ENCODE measurements at places on chromosomes 5 and 9.

DNA sequence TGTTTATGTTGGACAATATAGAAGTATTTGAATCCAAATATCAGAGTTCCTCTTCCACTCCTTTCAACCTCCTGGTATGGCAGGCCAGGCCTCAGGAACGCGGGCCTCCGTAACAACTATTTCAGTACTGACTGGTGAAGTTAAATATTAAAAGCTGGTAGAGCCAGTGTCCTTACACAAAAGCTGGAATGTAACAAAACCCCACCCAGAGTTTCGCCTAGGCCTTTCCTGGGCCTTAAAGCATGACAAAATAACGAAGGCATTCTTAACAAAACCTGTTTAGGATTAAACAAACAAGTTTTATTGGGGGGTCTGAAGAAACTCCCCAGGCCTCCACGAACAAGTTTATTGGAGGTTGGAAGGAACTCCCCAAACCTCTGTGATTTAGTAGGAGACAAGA, 61.6 kb upstream of the GNE start:
- DNase-seq, result no peak

DNA sequence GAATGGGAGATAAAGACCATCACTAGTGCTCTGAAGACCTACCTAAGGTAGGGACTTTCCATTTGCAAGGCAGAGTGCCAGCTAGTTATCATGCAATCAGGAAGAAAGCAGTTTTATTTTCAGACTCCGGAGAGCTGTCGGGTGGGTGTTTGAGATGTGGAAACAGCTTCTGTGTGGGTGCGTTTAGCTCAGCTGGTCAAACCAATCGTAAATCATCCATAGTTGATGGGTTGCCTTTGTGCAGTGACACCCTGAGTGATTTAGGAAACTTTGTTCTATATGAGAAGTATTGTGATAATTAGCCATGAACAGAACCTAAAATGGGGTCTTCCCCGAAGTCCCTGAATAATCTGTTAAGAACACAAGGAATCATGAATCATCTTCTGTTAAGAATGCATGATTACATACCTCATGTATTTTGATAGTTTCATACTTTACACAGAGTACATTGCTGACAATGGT, 284.3 kb downstream of the ARHGAP26 start:
- DNase-seq, result no peak

GRCh38 chr5:23257656-23258055, 249.8 kb upstream of the PRDM9 start:
- no peak for DNase-seq

DNA sequence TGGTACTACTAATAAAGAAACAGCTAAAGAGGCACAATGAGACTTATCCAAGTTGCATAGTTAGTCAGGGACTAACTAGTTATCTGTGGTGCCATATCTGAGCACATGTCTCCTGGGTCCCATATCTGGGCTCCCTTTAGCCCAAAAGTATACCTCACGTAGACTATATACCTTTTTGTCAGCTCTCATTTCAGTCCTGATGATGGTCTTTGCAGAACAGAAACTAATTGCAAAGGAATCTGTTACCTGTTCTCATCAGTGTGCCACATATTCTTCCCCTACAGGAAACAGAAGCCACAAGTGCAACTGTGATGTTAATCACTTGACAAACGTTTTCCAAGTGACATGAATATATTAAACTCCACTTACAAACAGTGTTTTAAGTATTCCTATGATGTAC, 395.2 kb downstream of the KIAA0825 start:
- peak; percentile 22 for DNase-seq

DNA sequence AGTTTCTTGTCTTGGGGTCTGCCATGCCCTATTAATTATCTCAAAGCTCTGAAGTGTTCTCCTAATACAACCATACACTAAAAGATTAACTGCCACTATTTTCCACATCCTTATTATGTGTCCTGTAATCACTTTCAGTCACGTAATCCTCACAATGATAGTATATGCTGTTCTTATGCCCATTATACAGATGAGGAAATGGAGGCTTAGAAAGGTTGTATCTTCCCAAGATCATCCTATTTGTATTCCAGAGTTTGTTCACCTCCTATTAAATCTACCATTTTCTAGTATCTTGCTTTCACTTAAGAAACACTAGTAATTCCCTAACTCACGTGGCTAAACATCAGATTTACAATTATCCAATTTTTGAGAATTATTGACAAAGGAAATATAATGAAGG, 2.9 kb upstream of the ARHGEF28 start:
- DNase-seq, result no peak

DNA sequence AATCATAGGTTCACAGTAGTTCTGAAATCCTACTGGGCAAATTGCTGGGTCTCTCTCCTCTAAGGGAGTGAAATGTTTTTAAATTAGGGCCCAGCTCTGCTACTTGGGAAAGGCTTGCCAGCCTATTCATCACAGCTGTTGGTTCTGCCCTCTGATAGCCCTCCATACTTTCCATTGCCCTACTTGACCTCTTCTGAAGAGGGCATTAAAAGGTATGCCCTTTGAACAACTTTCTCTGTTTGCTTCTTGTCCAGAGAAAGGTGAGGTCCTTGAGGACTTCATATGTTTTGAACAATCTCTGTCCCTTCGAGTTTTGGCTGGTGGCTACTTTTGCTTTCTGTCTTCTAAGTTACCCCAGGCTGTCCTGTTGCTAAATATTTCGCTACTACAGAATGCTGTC, 62.3 kb upstream of the JAK2 start:
- DNase-seq, result no peak

- DNase-seq, result no peak
Measured at GRCh38 chr5:82011761-82012160, 39.9 kb downstream of the ATG10 start.

GRCh38 chr9:106102821-106103220, 408.5 kb downstream of the TMEM38B start:
- DNase-seq, result no peak

GRCh38 chr5:124584991-124585715, 161.3 kb downstream of the ZNF608 start:
- DNase-seq, result peak; percentile 3

GRCh38 chr9:90857091-90857490, 55.5 kb downstream of the SYK start:
- DNase-seq, result no peak

DNA sequence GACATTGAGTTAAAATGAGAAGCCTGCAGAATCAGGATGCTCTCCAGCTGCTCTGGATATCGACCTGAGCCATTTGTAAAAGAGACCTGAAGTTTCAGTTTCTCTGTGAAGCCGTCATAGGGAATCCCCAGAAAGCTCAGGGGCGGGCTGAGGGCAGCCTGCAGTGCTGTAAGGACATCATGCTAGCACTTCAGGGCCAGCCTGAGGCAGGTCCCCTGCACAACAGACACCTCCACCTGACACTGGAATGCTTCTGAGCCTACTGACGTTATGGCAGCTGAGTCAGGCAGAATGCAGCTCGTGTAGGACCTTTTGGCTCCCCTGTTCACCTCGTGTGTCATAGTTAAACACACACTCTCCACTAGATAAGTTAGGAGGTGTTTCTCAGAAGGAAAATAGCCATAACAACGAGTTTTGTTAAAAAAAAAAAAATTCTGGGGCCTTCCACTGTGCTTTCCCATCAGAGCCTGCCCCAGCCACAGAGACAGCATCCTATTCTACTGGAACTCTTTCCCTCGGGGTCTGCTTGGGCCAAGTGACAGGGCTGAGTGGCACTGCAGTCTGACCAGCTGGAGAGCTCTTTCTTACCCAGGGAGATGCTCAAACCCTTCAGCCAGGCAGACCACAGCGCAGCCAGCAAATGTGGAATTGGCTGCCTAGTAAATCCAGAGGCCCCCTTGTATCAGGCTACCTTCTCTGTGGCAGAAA, 354.9 kb downstream of the DIRAS2 start:
- peak; percentile 13 for DNase-seq

- no peak for DNase-seq
Measured at GRCh38 chr5:143966280-143966679, 154.3 kb downstream of the HMHB1 start.

GRCh38 chr5:174832025-174832424, 107.6 kb downstream of the MSX2 start:
- no peak for DNase-seq

DNA sequence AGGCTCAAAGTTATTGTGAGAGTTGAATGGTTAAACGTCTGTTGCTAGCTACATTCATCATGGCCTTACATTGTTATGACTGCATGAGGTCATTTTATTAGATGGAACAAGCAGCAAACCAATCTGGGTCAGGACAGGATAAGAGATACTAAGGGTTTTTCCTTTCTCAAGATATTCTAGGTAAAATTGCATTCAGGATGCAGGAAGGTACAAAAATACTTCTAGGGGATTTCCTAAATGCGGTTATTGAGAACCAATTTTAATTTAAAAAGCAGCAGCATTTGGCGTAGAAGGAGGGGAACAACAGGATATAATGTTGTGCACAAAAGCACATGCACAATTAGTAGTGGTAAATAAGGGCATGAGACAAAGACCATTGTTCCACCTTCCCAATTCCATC, 39.2 kb upstream of the LURAP1L start:
- DNase-seq, result no peak

DNA sequence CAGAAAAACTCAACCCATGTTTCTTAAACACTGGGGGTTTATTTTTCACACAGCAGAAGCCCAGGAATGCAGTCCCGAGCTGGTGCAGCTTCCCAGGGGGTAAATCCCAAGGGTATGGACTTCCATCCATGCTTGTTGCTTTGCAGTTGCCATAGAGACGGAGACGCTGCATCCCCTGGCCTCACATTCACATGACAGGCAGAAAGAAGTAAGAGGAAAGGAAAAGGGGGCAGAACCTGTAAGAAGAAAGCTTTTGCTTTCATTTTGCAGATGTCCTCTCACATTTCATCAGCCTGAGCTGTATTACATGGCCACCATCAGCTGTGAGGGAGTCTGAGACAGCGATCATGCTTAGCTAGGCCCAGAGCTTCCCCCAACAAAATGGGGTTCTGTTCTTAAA, 321.0 kb downstream of the AGTPBP1 start:
- DNase-seq, result no peak

GRCh38 chr5:72433522-72433921, 73.7 kb downstream of the ZNF366 start:
- no peak for DNase-seq

GRCh38 chr5:74595143-74595925, 45.2 kb downstream of the ENC1 start:
- no peak for DNase-seq

- no peak for DNase-seq
Measured at GRCh38 chr9:81047280-81047679, 642.1 kb downstream of the TLE1 start.

DNA sequence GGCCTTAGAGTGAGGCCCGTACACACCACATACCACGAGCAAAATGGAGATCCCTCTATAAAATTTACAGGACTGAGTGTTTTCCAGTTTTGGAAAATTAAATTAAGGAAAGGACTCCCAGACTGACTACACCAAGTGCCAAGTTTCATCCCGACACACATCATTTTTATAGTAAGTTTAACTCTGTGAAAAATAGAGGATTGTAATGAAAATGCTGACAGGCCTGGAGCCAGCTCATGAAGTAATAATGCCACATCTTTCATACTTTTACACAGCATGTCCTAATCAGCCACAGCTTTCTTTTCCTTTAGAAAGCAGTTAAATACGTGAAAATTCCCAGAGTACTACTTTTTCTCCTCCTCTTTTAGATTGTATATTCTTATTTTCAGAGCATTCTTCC, 169.2 kb downstream of the SAXO1 start:
- DNase-seq, result no peak

DNA sequence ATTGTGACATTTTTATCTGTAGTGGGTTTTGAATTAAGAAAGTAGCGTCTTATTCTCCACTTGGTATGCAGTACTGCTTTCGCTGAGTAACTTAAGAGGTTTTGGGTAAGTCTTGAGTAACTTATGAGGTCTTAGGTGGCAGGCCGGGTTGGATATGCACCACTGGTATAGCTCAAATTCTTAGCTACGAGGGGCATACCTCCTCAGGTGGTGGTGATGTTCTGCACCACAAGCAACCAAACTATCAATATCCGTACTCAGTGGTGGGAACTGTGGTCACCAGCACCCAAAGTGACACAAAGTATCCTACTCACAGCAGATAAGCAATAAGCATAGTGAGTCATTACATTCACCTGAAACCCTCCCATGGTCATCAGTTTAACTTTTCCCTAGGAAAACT, 13.7 kb downstream of the SMC2 start:
- peak; percentile 6 for DNase-seq

DNA sequence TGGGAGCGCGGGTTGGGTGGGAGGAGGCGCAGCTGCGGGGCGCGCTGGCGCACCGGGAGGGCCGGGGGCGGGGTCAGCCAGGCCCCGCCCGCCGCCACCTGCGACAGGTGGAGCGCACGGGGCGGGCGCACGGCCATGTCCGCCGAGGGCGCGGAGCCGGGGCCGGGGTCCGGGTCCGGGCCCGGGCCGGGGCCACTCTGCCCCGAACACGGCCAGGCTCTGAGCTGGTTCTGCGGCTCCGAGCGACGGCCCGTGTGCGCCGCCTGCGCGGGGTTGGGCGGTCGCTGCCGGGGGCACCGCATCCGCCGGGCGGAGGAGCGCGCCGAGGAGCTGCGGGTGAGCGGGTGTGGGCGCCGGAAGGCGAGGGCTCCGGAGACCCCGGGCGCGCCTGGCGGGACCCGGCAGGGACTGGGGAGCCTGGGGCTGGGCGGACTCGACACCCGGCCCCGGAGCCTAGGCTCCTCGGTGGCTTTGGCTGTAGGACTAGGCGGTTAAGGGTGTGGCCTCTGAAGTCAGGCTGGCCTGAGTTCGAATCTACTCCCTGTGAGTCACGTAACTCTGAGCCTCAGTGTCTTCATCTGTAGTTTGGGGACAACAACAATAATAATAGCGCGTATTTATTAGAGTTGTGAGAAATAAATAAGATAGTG, at the start of gene BSPRY:
Gene BSPRY, plus strand, starts transcription at position 97 of the 650 bp plus-strand sequence. Its CDS starts 39 bp downstream, at position 136.
- DNase-seq, result peak; percentile 46

GRCh38 chr9:100698945-100699344, 121.1 kb downstream of the CAVIN4 start:
- no peak for DNase-seq

DNA sequence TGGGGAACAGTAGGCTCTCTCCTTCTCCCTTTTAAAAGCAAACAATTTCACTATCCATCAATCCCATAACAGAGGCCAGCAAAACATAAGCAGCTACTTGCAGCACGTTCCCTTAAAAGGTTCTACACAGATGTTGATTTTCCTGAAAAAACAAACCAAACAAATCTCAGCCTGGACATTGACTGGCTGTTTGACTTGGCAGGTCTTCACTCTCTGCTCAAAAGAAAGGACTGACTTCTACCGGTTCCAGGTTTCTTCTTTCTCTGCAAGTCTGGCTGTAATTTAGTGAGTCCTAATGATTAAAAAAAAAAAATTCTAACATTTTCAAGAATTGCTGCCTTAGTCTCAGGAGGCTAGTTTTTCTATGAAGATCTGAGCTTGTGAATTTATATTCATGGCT, 203.1 kb upstream of the EFNA5 start:
- DNase-seq, result no peak

DNA sequence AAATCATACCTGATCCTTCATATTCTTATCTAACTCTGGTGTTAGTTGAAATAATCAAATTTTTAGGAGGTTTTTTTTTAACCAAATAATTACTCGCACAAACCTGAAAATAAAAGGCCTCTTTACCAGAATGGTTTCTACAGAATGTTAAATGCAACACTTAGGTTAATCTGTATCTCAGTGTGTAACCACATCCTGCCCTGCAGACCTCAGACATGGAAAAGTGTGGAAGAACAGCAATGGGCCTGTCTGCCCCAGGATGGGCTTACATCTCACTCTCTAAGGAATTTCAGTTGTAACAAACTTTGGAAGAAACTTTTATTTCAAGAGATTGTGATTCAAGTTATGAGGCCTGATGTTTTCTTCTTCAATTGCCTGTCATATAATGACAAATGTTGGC, 32.5 kb upstream of the MIER3 start:
- DNase-seq, result peak; percentile 22
